H7 (cell line): ENCODE measurements at places on chromosomes 1 and 21.

- no peak for DNase-seq
Measured at GRCh38 chr1:68181165-68181556, 51.2 kb downstream of the WLS start.

GRCh38 chr1:171890131-171890530, 48.8 kb downstream of the DNM3 start:
- no peak for DNase-seq

GRCh38 chr1:36222481-36223380, 1.5 kb upstream of the THRAP3 start:
- no peak for DNase-seq

DNA sequence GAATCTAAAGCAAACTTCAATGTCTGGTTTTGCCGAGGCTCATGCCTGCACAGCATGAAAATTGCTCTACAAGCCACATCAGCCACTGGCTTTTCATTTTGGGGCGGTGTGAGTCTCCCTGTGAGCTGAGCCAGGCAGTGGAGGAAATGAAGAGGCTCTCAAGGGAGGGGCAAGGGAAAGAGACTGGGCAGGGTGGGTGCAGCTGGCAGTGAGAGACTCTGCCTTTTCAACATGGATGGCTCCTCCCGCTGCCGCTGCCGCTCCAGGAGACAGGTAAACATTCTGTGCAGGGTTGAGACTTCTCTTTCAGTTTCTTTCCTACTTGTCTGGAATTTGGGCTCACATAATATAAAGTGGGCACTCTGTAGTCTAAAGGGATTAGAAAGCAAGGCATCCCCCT, 11.3 kb upstream of the CTSE start:
- DNase-seq = no peak

DNA sequence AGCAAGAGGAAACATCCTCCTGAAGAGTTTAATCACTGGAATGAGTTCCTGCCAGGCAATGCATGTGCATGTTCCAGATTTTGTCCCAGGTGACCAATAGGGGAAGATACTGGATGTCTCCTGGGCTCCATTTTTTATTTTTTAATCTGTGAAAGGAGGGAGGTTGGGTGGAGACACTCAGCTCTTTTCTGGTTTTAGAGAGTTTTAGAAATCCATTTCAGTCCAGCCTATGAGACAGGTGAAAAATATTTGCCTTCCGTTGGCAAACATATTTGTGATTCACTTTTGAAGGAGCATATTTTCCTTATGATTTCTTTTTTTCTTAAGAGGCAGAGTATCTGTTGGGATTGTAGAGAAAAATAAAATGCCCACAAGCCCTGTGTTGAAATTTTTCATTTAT, 70.7 kb downstream of the ABCA4 start:
- DNase-seq = no peak

- DNase-seq = no peak
Measured at GRCh38 chr1:189131576-189131975, 1346.1 kb downstream of the BRINP3 start.

- no peak for DNase-seq
Measured at GRCh38 chr21:37845535-37845934, 70.7 kb downstream of the KCNJ6 start.

DNA sequence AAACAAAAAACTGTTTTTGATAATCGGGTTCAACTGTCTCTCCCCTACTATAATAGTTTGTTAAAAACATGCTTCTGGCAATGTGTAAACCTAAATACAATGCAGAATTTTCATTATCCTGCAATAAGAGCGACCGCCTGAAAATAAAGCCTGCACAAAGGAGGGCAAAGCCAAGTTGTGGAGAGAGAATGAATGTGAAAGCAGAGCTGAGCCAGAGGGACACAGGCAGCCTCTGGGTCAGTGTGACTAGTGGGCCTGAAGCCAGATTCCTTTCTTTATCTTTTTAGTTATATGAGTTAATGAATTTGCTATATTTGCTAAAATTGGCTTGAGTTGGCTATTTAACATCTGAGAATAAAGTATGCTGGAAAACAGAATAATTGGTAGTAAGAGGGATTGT, 615.2 kb downstream of the PLA2G4A start:
- DNase-seq = peak; percentile 1
